ENCODE measurements at places on chromosomes 4 and X. TPM values are rescaled to one million over a fixed set of nuclear protein-coding genes. Genes with fewer than 3 reads are reported as not detected.

NLGN3 gene
- polyA plus RNA-seq: 5.2 TPM

GRCh38 chr4:56370377-56370776 is 16.9 kb downstream of the AASDH start:
- DNase-seq: no peak

DNA sequence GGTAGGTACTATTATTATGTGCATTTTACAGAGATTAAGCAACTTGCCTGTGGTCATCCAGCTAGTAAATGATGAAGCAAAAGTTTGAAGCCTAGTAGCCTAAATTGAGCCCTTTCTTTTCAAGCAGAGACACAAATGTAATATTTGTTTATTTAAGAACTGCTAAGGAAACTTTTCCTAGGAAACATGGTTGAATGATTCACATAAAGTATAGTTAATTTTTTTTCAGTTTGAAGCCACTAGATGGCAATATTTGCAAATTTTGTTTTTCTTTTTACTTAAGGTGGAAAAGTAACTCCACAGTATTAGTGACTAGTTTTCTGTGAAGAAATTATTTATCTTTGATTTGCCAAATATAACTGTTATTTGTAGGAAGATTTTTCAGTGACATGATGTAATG is 52.8 kb upstream of the ANKRD17 start:
- no peak for DNase-seq

NKX3-2 gene
- polyA plus RNA-seq: 0.10 TPM

DNAAF6 gene
- not detected for polyA plus RNA-seq

DNA sequence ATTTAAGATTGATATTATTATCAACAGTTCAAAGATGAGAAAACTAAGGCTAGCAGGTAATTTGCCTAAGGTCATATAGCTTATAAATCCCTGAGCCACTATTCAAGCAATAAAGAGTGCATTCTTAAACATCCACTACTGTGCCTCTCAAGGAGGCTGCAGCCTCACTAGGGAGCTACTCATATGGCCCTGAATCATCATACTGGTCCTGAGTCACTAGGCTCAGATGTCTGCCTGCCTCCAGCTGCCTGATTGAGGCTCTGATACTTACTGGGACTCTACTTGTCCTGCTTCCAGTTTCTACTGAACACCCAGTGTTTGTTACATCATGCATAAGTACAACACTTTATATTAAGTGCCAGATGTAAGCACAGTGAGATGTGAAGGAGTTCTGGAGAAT is 110.7 kb downstream of the AASDH start:
- DNase-seq: no peak

SPANXB1 gene
- polyA plus RNA-seq: not detected

DNA sequence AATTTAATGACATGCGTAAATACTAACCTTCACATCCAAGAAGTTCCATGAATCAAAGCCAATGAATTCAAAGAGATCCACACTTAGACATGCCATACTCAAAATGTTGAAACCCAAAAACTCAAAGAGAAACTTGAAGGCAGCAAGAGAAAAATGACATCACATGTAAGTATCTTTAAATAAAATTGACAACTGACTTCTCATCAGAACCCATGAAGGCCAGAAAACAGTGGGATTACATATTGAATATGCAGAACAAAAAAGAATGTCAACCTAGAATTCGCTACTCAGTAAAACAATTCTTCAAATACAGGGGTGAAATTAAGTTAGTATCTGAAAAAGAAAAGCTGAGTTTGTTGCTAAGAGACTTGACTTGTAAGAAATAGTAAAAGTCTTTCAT is 953.9 kb upstream of the HS3ST1 start:
- no peak for DNase-seq

GRCh38 chr4:158346576-158346975 is 136.3 kb downstream of the TMEM144 start:
- DNase-seq: no peak

CT45A10 gene
- polyA plus RNA-seq: not detected

FHIP1A gene
- 2.5 TPM for polyA plus RNA-seq

DNA sequence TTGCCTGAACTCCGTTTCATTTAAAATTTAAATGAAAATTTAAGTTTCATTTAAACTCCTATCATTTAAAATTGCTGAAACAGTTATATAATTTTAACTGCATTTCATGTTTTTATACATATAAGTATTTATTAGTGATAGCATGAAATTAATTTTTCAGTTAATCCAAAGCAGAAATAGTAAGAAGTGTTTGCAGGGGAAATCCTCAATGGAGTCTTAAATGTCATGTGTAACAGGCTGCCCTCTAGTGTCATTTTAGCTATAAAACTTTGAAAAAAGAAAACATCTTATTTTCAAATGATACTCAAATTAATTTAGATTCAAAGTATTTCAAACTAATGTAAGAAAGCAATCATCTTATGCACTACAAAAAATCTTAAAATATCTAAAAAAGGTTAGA is 27.2 kb downstream of the TAPT1 start:
- no peak for DNase-seq

- peak; percentile 1 for DNase-seq
These were observed 66.0 kb upstream of the ADRA2C start for GRCh38 chr4:3700223-3700622.

GRCh38 chrX:119885554-119886428 is 9.9 kb upstream of the AKAP14 start:
- no peak for DNase-seq

GPR82 gene
- 0.35 TPM for polyA plus RNA-seq

DNA sequence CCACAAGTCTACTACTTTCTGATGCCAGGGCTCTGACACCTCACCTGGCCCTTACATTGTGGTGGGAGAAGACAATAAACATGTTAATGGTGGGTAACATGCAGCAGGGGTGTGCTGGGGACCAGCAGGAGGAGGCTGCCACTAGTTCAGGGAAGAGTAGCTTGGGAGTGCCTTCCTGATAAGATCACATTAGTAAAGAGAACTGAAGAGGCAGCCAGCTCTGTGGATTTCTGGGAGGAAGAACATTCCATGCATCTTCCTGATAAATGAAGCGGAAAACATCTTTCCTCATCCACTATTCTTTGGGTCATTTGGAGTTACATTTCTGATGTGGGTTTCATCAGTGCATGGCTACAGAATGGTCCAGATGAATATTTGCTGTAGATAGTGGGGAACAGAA is 9.0 kb downstream of the RNF150 start:
- no peak for DNase-seq

MAGEA1 gene
- polyA plus RNA-seq: not detected

DNA sequence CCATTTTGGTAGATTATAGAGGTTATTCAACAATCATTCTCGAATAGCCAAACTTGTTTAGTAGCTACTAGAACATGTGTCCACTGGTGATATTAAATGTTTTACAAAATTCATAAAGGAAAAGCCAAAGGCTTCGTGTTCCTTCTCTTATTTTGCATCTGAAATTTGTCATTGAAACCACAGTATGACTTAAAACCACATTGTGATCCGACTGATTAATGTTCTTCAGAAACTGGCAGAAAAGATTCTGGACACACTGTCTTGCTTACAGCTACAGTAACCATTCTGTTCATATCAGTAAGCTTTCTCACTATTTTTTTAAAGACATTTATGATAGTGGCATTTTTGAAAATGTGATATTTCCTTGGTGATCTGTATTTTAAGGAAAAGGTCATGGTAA is 2.6 kb upstream of the SMARCA1 start:
- DNase-seq: no peak

- no peak for DNase-seq
These were observed 41.9 kb upstream of the PDLIM3 start for GRCh38 chr4:185576962-185577950.

- DNase-seq: no peak
These were observed 162.5 kb downstream of the GASK1B start for GRCh38 chr4:158010361-158010760.

LIMCH1 gene
- 9.7 TPM for polyA plus RNA-seq

HPSE gene
- 6.9 TPM for polyA plus RNA-seq

GRCh38 chr4:3343358-3343757 is 50.5 kb downstream of the RGS12 start:
- DNase-seq: no peak

TMEM156 gene
- polyA plus RNA-seq: 1.1 TPM

SLC10A7 gene
- polyA plus RNA-seq: 8.5 TPM

DNA sequence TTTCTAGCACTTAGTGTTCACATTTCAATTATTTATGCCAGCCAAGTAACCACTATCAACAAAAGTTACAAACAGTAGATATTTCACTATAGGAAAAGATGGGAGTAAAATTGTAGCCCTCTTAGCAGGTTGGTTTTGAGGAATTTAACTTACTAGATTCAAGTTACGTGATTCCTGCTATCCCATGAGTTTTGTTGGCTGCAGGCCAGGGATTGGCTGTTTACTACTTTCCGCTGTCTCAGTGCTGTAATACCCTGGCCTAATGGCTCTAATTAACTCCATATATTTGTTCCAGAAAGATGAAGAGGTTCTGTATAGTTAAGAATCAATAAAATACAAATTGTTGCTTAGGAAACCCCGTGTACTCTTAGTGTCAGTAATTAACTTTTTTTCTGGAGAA is 55.5 kb upstream of the MAGED1 start:
- peak; percentile 75 for DNase-seq

GRCh38 chrX:105265093-105265492 is 44.6 kb upstream of the TEX13A start:
- DNase-seq: no peak

LINC00632 gene
- polyA plus RNA-seq: 2.3 TPM

DNA sequence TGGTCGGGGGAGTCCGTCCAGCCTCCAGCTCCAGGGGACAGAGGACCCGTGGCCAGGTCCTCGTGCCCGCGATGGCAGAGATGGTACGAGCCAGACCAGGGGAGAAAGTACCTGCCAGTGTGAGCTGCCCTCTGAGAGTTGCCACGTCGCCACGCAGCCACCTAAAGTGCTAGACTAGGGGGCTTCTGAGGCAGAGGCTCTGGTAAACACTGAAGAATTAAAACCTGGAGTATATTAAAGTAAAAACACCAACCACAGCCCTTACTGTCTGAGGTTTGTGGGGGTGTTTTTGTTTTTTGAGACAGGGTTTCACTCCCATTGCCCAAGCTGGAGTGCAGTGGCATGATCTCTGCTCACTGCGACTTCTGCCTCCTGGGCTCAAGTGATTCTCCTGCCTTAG is 60.1 kb upstream of the SORCS2 start:
- no peak for DNase-seq

DNA sequence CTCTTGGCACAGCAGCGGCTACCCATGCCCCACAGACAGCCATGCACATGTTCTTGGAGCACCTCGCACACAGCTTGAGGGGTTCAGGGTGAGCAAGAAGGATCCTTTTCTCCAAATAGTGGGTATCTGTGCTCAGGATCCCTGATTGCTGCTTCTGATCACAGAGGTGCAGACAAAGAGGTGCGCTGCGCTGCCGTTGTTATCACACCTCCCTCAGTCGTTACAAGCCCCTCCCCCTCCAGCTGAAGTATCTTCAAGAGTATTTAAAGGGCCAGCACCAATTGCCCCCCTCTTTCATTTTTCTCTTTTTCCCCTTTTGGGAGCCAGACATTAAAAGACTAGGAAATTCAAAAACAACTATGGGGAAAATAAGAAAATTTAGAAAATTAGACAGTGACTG is 44.3 kb downstream of the NELFA start:
- DNase-seq: no peak

GRCh38 chrX:31099536-31100090 is 27.8 kb upstream of the FTHL17 start:
- DNase-seq: no peak

GRCh38 chrX:68139791-68140190 is 293.5 kb downstream of the OPHN1 start:
- DNase-seq: no peak

GRCh38 chr4:175373031-175373430 is 439.0 kb downstream of the GPM6A start:
- no peak for DNase-seq

C4orf51 gene
- polyA plus RNA-seq: not detected

GABRG1 gene
- polyA plus RNA-seq: 0.77 TPM
